Coronary artery (tissue), 2 donors: ENCODE measurements at places on chromosomes 4 and X.

DNA sequence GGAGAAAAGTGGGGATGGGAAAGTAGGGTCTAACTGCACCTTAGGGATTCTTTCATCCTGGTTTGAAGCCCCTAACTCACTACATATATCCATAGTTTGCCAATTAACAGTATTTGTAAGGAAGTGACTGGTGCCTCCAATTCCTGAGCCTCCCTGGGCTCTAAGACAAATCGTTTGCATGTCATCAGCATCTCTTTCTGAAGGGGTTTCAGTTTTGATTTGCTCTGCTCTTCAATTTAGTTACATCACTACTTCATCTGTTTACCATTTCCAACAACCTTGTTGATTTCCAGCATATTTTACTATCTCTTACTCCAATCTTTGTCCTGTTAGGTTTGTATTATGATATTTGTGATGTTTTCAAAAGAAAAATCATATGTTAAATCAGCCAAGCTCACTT, 15.5 kb upstream of the DDX60 start:
- DNase-seq: no peak

DNA sequence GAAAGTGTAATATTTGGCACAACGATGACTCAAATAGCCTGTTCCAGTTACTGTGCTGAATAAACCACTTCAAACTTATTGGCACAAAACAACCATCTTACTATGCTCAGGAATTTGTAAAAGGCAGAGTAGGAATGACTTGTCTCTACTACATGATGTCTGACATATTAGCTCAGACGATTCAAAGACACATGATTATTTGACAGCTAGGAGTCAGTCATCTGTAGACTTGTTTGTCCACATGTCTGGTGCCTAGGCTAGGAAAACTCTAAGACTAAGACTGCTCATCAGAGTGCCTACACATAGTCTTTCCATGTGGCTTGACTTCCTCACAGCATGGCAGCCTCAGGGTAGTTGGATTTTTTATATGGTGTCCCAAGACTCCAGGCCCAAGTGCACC, 154.5 kb downstream of the FANCB start:
- no peak for DNase-seq

DNA sequence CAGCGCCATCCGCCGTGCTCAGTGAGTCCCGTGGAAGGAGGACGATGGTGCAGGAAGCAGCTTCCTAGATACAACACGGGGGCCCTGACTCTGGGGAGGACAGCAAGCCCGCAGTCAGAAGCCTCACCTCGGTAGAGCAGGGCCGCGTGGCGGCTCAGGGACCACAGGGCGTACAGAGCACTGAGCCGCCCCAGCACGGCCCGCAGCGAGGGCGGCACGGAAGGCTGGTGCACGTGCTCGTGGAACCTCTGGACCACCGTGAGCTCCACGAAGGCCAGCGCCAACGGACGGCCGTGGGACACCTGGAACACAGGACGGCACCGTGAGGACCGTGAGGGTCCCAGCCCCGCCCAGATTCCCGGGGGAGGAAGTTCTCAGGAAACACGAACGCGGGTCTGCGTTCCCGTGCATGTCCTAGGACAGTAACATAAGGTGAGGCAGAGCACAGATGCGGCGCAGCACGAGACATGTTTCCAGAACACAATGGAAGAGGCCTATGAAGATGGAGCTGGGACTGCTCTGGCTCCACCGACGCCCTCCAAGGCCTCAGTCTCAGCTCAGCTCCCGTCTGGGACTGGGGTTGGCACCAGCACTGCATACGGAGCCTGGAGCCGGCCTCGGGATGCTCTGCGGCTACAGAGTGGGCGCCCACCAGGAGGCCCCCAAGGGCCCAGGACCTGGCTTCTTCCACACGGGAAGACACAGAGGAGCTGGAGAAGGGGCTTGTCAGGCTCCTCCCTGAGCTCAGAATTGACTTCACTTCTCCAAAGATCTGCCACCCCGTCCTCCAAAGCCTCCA, 65.5 kb downstream of the ACOX3 start:
- DNase-seq: no peak

DNA sequence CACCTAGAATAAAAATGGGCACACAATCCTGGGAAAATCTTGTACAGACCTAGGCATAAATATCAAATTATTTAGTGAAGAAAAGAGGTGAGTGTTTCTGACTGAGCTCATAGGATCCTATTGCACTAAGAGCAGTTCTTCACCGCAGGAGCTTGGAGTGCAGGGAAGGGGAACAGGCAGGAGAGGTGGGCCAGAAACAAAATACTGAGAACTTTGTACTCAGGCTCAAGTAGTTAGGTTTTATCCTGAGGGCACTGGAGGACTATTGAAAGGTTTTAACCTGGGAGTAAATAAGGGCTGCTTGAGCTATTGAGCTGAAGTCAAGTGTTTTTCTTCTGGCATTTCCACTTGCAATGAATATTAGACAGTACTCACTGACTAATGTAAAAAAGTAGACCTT, 12.2 kb downstream of the EPHA5 start:
- no peak for DNase-seq

- no peak for DNase-seq
Measured at GRCh38 chr4:118927974-118928373, 39.3 kb downstream of the SYNPO2 start.

DNA sequence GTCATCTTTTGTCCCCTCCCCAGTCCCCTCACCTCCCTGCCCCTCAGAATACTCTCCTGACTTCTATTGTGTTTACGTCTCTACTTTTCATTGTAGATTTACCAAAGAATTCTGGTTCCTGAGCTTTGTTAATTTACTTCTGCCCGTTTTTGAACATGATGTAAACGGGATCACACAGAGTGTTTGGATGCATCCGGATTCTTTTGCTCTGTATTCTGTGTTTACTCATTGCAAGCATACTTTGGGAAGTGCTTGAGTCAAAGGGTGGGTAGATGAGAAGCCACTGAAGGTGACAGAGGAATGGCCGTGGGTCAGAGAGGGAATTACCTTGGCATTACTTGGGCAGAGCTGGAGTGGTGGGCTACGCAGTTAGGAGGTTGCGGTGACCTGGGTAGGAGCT, 18.0 kb downstream of the CLCN4 start:
- DNase-seq: no peak

- DNase-seq: peak; percentile 87
Measured at GRCh38 chr4:17511950-17512795, at the start of gene QDPR. QDPR (minus strand) TSS chr4:17512090; CDS start chr4:17512054, 36 bp downstream.

DNA sequence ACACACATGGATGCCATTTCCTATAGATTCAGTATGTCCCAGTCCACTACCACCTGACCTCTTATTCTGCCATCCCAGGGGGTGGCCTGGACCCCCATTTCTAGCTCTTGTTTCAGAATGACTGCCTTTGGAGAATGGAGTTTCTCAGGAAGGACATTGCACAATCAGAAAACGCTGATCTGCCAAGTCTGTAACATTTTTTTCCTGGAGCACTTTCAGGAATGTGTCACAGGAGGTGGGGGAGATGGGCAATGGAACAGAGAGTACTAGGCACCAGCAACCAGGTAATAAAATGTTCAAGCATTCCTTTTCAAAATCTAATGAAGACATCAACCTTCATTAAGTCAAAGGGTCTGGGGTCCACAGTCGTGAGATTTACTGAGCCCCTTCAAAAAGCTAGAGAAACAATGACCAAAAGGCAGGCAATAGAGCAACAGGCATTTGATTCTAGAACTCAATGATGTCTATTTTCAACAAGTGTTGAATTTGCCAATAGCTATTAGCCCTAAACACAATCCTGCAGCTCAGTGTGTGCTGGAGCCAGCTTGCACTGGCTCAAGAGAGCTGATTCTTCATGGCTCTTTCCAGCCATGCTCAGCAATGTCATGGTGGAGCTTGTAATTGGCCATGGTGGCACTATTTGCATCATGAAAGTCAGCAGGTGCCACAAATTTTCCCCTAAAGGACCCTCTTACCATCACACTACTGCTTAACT, 87.1 kb downstream of the KDR start:
- DNase-seq: no peak

GRCh38 chrX:40504801-40505605, 75.8 kb upstream of the ATP6AP2 start:
- no peak for DNase-seq

GRCh38 chr4:109588176-109588575, 28.1 kb downstream of the MCUB start:
- no peak for DNase-seq

GRCh38 chr4:77043507-77044136, 32.2 kb downstream of the CCNI start:
- no peak for DNase-seq

DNA sequence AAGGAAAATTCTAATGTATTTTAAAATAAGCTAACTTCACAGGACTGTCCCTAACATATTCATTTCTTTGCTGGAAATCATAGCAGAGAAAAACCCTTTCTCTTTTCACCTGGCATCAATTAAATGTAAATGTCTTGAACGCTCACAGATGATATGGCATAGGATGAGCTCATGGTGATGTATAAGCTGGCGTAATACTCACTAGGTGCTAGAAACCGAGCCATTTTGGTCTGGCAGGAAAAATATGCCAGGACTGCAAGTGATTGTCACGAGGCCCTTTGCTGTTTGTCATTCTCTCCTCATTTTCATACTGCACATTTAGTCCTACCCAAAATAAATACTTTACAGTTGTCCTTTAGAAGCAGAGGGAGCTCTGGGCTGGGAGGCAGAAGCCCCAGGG, 222.7 kb upstream of the LNX1 start:
- DNase-seq: no peak

GRCh38 chr4:140609548-140610425, 41.0 kb upstream of the UCP1 start:
- no peak for DNase-seq

DNA sequence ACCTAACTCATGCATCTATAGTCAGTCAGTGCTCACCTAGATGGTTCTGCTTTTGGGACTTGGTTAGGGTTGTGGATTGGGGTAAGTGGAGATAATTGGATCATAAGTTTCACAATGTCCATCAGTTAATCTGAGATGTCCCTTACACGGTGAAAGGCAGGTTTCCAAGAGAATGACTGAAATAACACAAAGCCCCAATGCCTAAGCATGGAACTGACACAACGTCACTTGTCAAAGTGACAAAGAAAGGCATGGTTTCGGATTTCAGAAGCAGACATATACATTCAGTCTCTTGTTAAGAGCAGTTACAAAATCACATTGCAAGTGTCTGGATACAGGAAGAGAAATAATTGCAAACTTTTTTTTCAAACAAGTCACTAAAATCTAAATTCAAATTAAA, 1456.9 kb downstream of the TECRL start:
- DNase-seq: no peak

DNA sequence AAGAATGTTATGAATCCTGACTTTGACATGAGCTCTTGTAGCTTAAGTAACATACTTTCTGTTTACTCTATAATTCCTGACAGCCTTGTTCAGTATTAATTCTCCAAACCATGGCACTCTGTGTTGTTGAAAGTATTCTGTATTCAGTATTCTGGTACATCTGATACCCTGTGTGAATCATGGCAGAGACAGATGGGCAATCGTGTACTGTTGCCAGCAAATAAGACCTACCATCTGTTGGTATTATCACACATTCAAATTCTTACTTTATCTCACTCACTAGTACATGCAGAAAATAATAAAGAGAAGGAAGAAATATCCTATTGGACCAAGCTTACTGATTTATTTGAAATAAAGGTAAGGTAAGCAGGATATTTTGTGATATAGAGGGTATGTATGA, 7.9 kb downstream of the MBTPS2 start:
- DNase-seq: no peak

DNA sequence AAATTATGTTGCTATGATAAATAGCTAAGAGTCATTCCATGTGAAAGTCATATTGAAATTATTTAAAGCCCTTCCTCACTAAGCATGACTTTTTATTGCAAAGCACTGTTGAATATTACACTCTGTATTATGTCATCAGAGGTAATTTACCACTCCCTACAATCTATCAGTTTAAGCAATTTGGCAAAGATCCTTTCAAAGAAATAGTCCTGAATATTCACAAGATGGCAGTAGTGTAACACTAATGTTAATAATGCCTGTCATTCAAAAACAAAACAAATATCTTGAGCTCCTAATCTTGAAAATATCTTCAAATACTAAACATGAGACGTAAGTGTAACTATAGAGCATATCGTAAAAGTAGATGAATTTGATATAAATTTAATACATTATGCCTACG, 208.6 kb upstream of the TECRL start:
- DNase-seq: no peak

GRCh38 chrX:153874366-153875125, 11.4 kb downstream of the L1CAM start:
- DNase-seq: no peak

GRCh38 chr4:302381-302780, 2.9 kb downstream of the ZNF732 start:
- DNase-seq: no peak

- no peak for DNase-seq
Measured at GRCh38 chrX:86604607-86605006, 456.4 kb downstream of the DACH2 start.

- DNase-seq: no peak
Measured at GRCh38 chr4:70680934-70681333, 7.4 kb upstream of the UTP3 start.

GRCh38 chr4:111572470-111572869, 572.8 kb upstream of the FAM241A start:
- DNase-seq: no peak

DNA sequence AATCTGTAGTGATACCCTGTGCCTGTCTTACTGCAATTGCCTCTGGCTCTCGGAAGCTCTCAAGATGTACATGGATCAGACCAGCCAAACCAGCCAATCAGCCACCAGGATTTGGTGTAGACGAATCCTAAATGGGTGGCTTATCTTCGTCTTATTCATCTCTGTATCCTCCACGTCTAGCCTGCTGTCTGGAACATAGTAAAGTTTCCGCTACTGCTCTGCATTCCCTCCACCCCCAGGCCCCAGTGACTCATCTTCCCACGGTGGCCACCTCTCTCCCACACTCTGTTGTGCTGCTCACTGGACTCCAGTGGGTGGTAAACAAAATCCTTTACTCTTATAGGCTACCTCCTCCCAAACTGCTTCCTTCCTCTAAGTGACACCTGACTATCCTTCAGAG, 37.8 kb downstream of the SEPTIN6 start:
- DNase-seq: no peak

GRCh38 chr4:83196921-83197320, 82.4 kb upstream of the PLAC8 start:
- DNase-seq: no peak

DNA sequence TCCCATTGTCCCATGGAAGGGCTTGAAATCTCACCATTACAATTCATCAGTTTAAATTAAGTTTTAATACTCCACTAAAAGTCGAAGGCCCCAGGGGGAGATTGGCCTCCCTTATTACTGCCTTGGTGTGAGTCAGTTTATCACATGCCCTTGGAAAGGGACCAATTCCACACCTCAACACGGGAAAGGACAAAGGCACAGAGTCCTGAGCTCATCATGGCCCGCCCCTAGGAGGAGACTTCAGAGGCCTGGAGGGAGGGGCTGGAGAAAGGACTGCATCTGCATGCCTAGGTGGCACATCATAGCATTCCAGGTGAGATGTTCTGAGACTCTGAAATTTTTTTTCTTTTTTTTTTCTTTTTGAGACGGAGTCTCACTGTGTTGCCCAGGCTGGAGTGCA, 2.8 kb upstream of the SEL1L3 start:
- DNase-seq: no peak

- no peak for DNase-seq
Measured at GRCh38 chr4:83320548-83320947, 14.1 kb downstream of the HPSE start.
